MCF 10A (cell line): ENCODE measurements at places on chromosomes 4 and X. TPM values are rescaled to one million over a fixed set of nuclear protein-coding genes. Genes with fewer than 3 reads are reported as not detected.
A peak's percentile ranks its signal among the peaks of the same experiment; 100 is the strongest.

- DNase-seq: peak; percentile 84
Observed at GRCh38 chr4:185395238-185395955, at the start of gene LRP2BP. Gene LRP2BP, minus strand, starts transcription at chr4:185395924. Its CDS starts 17,738 bp downstream, at chr4:185378186.

DNA sequence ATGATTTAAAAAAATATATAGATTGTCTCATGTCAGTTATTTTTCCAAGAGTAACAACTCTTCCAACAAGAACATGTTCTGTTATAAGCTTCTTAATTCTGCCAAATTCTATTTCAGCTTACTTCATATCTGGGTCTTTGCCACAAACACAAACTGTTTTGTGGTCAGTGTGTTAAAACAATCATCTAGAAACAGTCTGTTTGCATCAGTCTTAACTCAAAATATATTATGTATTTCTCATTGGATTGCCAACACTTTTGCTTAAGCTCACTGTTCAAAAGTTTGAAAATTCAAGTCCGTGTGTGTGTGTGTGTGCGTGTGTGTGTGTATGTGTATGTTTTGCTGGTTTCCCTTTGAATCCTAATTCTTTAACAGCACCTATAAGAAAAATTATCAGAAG is 752.3 kb upstream of the NDST4 start:
- DNase-seq: no peak

DNA sequence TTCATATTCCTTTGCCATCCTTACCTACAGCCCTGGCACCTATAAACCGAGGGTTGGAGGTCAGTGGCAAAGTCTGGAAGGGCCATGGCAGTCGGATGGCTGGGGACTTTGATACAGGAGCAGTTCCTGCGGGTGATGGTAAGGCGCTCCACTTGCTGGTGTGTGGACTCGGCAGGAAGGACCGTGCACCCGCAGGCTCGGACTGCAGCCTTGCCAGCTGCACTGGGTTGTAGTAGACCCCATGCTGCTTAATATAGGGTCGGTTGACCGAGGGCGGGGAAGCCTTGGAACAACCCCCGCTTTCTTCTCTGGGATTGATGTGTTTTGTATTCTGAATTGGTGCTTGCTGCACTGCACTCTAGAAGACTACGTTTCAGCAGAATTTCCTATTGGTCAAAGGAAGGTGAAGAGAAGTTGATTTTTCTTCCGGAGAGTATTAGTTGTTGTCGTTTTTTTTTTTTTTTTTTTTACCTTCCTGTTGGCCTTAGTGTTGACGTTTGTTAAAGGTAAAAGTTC is 638 bp downstream of the BLTP1 start:
- peak; percentile 28 for DNase-seq

GRCh38 chr4:52197306-52197705 is 146.2 kb downstream of the SPATA18 start:
- DNase-seq: no peak

The NEIL3 gene
- total RNA-seq: 3.4 and 5.8 TPM in 2 replicates
